ENCODE measurements at places on chromosomes 3 and 15.
A peak's percentile ranks its signal among the peaks of the same experiment; 100 is the strongest.

- no peak for DNase-seq
These were observed 50.3 kb downstream of the SYNPR start for GRCh38 chr3:63328365-63328764.

DNA sequence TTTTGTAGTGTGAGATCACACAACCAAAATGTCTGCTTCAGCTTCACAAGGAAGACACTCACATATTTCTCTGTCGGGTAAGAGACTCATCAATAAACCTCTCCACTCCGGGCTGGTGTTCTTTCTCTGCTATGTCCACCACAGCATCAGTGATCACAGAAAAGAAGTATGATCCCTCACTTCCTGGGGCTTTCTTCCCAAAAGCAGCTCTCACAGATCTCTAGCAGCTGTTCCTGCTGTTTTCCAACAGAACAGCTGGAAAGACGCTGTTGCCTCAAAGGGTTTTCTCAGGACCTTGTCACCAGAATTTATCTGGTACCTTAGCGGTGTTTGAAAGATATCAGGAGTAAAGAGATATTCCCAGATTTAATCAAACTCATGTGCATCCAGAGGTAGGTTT, 46.4 kb downstream of the GATM start:
- no peak for DNase-seq

DNA sequence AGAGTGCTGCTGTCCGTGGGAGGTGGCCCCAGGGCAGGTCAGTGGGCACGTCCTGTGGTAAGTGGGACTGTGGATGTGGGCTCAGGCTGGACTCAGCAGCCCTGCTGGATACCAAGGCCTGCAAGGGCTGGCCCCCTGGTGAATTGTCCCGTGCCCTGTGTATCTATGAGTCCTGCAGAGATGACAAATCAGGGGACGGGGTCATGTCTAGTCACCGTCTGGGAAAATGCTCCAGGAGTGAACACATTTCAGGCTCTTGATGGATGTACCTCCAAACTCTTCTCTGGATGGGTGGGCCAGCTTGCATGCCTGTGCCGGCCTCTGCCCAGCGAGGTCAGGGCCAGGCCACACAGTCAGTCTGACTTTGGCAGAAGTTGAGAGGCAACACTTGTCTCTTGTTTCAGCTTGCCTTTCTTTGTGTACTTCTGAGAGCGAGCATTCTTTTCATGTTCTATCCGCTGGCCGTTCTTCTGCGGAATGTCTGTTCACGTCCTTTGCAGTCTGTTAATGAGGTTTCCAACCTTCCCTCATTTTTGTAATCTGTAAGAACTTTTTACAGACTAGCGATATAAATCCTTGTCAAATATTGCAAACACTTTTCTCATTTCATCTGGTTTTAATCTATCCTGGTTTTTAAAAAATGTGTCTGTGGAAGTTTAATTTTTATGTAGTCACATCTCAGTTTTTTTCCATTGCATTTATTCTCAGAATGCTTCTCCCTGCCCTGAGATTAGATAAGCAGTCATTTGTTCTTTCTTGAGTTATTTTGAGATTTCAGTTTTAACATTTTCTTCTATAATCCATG, 11.4 kb upstream of the STAB1 start:
- no peak for DNase-seq

- DNase-seq: peak; percentile 7
These were observed 165.2 kb upstream of the MYRIP start for GRCh38 chr3:39644176-39644575.

DNA sequence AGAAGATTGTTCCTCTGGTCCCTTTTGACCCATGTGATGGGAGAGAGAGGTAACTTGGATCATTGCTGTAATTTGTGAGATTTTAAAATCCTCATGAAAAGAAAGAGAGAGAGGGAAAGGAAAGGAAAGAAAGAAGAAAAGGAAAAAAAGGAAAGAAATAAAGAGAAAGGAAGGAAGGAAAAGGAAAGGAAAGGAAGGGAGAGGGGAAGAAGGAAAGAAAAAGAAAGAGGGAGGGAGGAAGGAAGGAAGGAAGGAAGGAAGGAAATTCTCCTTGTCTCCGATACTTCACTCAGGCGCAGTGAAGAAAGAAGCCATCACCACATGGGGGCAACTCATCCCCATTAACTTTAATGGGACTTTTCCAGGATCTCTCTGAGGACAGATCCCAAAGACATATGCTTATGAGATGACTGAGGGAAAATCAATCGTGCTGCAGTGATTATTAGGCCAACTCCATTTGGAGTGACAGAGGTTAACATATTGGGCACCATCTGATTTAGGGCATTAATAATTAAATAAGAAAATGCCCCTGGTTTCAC, 123.0 kb downstream of the MEGF11 start:
- no peak for DNase-seq

GRCh38 chr3:143081844-143082778, 37.5 kb upstream of the CHST2 start:
- no peak for DNase-seq

- no peak for DNase-seq
These were observed 271.2 kb downstream of the PLCL2 start for GRCh38 chr3:17155951-17156350.

- DNase-seq: no peak
These were observed 29.6 kb upstream of the SGO1 start for GRCh38 chr3:20215636-20216035.

DNA sequence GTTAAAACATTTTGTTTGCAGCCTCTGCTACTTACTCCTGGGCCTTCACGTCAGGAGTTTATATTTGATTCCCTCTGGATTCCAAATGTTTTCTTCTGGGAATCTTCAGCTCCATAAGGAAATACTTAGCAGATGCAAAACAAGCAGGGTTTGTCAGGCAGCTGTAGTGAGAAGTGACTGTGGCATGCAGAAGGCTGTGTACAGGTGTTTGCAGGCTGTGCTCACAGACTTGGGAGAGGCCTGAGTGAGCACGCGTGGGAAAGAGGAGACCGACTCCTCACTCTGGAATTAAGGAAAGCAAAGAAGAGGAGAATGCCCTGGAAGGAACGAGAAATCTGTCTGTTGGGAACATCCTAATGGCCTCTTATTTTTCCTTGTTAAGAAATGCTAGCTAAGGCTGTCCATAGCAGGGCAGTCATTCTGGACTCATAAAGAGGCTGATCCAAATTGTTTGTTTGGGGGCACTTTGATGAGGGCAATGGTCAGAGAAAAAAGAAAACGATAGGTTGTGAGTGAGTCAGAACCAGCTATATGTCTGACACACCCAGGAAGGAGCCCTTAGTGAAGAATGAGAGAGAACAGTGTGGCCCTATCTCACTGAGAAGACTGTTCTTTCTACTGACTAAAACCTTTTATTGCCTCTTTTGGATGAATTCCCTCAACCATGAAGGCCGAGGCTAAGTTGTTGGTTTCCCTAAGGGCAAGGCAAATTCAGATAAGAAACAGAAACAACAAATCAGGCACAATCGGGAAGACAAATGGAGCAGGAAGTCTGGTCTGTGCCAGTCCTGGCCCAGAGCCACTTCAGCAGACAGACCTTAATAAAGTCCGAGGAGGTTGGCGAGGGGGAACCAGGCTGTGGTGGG, 82.6 kb downstream of the TGFBR2 start:
- no peak for DNase-seq

DNA sequence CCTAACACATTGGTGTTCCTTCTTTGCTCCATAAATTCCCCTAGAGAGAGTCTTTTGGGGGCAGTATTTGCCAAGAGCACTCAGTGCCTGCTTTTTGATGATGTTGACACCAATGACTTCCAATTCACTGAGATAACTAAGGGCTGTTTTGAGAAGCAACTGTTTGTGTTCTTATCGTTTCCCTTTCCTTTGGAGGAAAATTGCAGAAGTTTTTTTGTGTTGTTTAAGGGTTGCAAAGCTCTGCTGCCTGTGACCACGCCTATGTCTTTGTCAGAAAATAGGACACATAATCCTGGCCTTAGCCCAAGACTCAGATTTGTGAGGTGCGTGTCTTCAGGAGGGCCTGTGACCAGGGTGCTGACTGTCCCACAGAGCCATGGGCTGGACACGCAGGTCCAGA, 99.6 kb downstream of the FAM43A start:
- DNase-seq: no peak

GRCh38 chr3:60528651-60529050, 722.6 kb downstream of the FHIT start:
- no peak for DNase-seq

- peak; percentile 7 for DNase-seq
These were observed 4.8 kb downstream of the ATP8B4 start for GRCh38 chr15:50113992-50114780.

- DNase-seq: no peak
These were observed 33.7 kb downstream of the VIPR1 start for GRCh38 chr3:42535981-42536784.

DNA sequence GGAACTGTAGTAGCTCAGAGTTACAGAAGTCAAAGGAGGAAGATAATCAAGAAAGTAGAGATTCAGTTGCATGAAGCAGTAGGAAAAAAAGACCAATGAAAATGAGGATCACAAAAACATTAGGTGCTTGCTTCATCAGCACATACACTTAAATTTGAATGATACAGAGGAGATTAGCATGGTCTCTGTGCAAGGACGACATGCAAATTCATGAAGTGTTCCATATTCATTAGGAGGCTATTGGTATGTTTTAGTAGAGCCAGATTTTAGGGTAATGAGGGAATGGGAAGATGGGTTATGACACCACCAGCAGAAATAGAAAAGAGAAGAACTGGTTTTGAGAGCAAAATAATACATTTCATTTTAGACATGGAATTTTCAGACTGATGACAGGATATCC, 21.0 kb upstream of the TTC14 start:
- no peak for DNase-seq

- no peak for DNase-seq
These were observed 3.3 kb downstream of the RAB8B start for GRCh38 chr15:63192619-63193206.

All from SIG-M5 (cell line).